Left lung (tissue), 14 donors: ENCODE measurements at places on chromosomes 16 and 17. TPM values are rescaled to one million over a fixed set of nuclear protein-coding genes. Genes with fewer than 3 reads are reported as not detected.

KCNH6 gene
- total RNA-seq, result 0.41 TPM

TSPAN10 gene
- total RNA-seq, result 1.6 TPM

PLA2G10 gene
- 3.7 TPM for total RNA-seq

HIGD1B gene
- 17.1 TPM for total RNA-seq

ZP2 gene
- not detected for total RNA-seq

PITPNC1 gene
- total RNA-seq, result 21.9 TPM

GAS7 gene
- total RNA-seq, result 57.9 TPM
